Brain (organoid and tissue), 16 donors: ENCODE measurements at places on chromosomes 2 and 18.

- peak; percentile 59 for DNase-seq
Measured at GRCh38 chr2:63488118-63488713, 100.1 kb downstream of the WDPCP start.

GRCh38 chr18:23921716-23922285 lies 92.8 kb upstream of the TTC39C start:
- DNase-seq: no peak

GRCh38 chr18:44799907-44800421 lies 119.3 kb downstream of the SETBP1 start:
- no peak for DNase-seq

DNA sequence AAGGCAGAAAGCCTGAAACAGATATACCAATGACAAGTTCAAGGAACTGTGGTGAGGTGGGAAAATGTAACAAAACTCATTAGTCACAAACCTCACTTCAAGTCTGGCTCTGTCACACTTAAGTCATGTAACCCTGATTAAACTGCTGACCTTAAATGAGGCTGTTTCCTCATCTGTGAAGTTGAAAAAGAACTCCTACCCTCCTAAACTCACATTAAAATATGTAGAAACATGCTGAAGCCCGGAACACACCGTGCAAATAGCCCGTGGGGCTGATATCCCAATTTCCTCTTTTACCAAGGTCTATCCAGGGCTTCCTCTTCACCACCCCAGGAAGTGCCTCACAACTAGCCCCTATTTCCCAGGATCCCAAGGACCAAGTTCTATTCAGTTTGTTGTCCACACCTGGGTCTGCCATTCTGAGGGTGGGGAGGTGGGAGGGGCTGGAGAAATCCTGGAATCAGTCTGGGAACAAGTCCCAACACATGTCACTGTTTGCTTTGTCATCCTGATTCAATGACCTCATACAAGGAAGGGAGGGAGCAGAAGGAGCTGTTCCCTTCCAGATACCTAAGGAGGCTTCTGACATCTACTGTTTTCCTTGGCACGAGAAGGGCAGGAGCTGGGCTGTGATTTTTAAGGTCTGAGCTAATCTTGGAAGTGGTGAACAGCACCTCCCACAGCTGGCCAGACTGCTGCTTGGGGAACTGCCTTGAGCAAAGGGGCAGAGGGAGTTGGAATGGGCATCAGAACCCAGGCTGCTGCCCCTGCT lies 42.3 kb downstream of the SLC4A1AP start:
- DNase-seq: no peak

GRCh38 chr2:501130-501529 lies 176.1 kb downstream of the TMEM18 start:
- DNase-seq: peak; percentile 28

DNA sequence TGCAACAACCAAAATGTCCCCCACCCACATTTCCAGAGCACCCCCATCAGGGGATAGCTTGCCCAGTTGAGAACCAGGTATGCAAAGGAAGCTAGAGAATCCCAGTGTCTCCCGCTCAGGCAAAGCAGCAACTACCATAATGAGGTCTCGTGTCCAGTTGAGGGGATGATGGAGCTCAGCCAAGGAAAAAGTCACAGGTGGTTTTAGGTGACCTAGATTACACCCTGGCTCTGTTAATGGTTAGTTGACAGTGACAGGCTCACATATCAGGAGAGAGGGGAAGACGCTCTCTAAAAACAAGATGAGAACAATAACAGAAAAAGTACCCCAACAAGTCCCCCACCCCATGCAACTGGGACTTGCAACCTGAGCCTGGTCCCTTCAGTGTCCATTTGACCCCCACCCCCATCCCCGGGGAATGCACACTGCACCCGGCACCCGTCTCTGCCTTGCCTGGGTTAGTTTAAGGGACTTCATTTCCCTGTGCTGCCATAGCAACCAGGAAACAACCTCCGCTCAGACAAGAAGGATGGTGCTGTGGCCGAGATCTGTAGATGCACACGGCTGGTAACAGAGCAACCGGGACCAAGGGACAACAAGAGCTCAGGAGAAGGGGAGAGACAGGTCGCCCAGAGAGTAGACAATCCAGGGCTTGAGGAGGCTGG lies at the start of gene KIAA2012:
Gene KIAA2012 (plus strand): TSS at position 519 of the 665 bp plus-strand sequence. CDS start 373 bp downstream, outside the sequence.
- peak; percentile 79 for DNase-seq

DNA sequence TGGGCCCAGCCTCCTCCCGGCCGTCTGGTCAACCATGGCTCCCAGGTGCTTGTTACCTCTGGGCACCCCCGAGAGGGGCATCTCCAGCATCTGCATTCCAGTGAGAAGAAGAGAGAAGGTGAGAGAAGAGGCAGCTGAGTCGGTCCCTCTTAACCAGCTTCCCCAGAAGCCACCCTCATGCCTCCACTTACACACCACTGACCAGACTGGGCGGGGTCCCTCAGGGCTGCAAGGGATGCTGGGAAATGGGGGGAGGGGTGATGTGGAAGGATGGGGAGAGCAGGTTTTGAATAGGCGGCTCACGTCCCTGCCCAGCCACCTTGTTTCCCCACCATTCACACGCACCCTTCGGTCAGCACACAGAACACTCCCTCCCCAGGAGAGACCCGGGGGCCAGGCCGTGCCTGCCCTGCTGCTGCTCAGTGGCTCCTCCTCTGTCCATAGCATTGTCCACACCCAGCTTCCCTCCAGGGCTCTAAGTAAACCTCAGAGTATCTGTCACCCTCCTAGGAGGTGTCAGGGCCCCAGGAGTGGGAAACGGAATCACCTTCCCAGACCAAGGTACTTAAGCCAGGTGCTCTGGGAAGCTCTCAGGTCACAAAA lies 34.7 kb downstream of the GBX2 start:
- DNase-seq: no peak

DNA sequence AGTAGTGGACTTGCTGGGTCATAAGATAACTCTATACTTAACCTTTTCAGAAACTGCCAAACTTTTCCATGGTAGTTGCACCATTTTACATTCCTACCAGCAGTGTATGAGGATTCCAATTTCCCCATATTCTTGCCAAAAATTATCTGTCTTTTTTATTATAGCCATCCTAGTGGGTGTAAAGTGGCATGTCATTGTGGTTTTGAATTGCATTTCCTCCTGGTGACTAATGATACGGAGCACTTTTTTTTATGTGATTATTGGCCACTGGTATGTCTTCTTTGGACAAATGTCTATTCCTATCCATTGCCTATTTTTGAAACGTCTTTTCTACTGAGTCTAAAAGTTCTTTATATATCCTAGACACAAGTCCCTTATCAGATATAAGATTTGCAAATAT lies 44.3 kb downstream of the CACNB4 start:
- no peak for DNase-seq

DNA sequence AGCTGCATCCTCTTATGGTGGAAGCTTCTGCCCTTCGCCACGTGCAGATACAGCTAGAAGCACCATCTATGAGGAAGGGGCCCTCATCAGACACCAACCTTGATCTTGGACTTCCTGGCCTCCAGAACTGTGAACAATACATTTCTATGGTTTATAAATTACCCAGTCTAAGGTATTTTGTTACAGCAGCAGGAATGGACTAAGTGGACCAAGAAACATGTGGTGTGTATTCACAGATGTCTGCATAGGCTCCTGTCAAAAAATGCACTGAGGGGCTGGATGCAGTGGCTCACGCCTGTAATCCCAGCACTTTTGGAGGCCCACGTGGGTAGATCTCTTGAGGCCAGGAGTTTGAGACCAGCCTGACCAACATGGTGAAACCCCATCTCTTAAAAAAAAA lies 57.5 kb downstream of the STPG4 start:
- DNase-seq: no peak

GRCh38 chr2:12534646-12535263 lies 182.0 kb upstream of the TRIB2 start:
- DNase-seq: no peak

DNA sequence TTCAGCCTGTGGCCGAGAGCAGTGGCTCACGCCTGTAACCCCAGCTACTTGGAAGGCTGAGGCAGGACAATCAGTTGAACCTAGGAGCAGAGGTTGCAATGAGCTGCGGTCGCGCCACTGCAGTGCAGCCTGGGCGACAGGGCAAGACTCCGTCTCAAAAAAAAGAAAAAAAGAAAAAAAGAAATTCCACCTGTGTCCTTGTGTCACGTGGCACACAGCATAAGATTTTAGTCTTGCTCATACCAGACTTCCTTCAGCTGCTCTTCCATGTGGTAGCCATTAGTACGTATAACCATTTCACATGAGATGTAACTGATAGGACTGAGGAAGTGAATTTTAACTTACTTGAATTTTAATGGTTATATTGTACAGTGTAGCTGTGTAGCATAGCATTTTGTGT lies 4.0 kb downstream of the NOP58 start:
- DNase-seq: no peak

DNA sequence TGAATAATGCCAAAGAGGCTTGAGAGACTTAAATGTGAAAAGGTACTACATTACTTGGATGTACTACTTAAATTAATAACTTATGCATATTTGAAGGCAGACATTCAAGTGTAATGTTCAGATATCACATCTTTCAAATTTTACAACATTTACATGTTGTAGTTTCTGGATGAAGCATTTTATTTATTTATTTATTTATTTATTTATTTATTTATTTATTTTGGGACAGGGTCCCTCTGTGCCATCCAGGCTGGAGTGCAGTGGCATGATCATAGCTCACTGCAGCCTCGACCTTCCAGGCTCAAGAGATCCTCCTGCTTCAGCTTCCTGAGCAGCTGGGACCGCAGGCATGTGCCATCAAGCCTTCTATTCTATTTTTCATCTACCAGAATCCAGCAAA lies 596.4 kb downstream of the ERBB4 start:
- no peak for DNase-seq

DNA sequence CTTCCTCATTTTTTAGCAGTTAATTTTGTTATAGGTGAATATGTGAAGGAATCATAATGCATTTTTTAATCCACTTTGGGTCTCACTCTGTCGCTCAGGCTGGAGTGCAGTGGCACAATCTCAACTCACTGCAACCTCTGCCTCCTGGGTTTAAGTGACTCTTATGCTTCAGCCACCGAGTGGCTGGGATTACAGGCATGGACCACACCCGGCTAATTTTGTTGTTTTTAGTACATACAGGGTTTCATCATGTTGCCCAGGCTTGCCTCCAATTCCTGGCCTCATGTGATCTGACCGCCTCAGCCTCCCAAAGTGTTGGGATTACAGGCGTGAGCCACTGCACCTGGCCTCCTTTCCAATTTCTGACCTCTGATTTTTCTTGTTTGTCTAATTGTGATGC lies 17.7 kb downstream of the SCYGR5 start:
- DNase-seq: no peak

DNA sequence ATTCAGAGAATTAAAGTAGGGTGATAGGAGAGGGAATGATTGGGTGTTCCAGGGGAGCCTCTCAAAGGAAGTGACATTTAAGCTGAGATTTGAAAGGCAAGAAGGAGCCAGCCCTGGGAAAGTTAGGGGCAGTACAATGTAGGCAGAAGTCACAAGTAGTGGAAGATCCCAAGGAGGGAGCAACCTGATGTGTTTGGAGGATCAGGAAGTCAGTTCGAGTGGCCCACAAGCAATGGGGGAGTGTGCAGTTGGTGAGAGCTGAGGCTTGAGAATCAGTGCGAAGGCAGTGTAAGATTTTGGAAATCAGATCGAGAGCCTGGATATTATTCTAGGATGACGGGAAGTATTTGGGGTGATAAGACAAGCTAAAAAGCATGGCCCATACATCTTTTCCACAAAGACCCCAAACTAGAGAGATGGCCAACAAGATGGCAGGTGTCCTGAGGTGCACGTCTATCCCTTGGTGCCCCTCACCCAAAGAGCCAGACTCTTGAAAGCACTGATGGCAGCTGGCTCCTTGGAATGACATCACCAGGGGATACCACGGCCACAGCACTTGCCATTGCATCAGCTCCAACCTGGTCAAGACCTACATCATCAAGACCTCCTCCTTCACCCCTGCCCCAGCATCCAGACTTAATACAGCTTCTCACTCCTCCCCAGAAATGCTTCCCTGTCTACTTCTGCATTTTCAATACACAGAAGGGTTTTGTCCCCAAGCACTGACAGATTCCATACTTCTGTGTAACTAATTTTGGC lies 127.3 kb downstream of the BCL2 start:
- no peak for DNase-seq

DNA sequence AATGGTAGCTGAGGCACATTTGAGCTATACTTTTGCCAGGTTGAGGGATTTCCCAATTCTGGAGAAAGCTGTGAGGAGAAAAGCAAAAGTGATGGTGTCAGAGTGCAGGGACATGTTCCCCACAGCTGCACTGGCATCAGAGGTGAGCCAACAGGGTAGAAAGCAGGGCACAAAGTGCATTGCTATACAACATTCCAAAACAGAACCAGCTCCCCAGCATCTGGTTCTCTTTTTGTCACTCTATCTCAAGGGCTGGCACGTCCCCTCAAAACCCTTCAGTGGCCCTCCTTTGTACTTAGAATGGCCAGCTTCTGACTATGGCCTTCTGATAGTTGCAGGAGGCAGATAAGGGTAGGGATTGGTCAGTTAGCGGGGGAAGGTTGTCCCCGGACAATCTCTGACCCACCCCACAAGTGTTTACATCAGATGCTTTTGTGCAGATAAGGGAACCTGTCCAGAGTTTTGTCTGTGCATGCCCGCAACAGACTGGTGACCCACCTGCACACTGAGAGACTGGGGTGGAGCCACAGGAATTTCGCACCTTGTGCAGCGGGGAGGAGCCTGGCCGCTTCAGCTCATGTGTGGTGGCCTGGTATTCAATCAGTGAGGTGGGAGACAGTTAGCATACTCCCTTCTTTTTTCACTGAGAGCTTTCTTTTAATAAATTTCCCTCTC lies 31.0 kb upstream of the TMEM17 start:
- no peak for DNase-seq

- DNase-seq: no peak
Measured at GRCh38 chr2:204027091-204027490, 90.5 kb downstream of the ICOS start.

DNA sequence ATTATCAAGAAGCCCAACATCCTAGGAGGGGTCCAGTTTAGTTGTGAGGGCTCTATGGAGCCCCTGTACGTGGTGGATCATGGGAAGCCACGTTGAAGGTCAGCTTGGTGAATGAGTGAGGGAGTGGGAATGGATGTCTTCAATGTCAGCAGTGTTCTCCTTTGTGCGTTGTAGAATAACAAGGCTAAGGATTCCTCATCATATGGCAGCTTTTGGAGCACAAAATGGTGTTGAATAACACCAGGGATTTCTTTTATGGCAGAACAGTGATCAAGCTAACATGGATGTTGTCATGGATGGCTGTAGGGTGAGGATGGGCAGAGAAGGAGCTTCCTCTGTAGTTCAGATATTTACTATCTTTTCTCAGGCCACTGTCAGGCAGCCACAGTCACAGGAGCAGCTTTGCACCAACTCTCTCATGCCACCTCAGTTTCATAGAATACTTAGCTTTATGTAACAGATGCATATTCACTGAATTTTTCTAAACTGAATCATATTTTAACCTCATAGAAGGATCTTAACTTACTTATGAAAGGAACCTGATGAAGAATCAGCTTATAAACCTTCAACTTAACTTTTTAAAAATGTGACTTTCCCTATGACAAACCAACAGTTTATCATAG lies 284.5 kb upstream of the EPAS1 start:
- DNase-seq: no peak

- DNase-seq: no peak
Measured at GRCh38 chr2:181275643-181276070, 181.5 kb upstream of the ITGA4 start.
